ENCODE measurements at places on chromosomes 12 and 14.

- no peak for DNase-seq
Observed at GRCh38 chr12:42893803-42894202, 304.3 kb upstream of the PRICKLE1 start.

- DNase-seq, result no peak
Observed at GRCh38 chr14:68145539-68145938, 326.0 kb downstream of the RAD51B start.

- no peak for DNase-seq
Observed at GRCh38 chr12:27554421-27555186, 30.6 kb downstream of the PPFIBP1 start.

DNA sequence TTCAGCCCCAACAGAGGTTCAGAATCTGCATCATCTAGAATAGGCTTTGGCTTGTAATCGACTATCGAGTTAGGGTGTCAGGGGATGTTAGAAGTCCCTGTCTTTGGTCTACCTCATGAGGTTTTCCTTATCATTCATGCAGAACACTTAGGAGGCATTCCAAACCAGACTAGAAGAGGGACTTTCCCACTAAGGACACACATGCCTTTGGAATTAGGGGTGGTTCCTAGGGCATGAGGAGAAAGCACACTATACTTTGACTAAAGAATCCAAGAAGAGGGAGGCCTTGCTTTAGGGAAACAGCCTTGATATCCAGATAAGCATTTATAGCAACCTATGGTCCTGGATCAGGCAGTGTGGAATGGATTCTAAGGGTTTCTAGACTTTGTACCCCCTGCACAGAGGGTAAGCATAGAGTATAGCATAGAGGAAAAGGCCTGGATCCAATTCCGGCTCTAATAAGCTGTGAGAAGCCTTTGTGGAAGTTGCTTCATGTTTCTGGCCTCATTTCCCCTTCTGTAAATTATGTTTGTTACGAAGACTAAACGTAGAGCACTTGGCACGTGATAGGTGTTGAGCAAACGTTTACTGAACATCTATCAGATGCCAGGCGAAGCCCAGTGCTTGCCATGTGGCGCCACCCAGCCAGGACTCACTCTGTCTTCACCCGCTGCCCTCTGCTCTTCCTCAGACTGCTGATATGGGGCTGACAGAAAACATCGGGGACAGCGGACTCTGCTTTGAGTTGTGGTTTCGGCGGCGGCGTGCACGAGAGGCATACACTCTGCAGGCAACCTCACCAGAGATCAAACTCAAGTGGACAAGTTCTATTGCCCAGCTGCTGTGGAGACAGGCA is 13.2 kb downstream of the ZNF219 start:
- DNase-seq, result no peak

DNA sequence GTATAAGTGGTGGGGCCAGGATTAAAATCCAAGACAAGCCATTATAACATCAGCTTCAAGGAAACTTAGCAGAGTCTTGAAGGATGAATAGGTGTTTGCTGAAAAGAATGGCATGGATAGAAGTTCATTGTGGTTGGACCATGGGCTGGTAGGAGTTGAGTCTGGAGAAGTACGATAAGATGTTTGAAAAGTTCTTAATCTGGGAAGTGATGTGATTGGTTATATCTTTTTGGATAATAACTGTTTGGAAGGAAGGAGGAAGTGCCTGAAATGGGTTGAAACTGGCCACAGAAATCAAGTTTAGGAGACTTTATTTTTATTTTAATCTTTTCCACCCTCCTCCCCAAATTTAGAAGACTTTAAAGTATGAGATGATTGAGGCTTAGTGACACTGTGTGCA is 4.9 kb downstream of the DENR start:
- no peak for DNase-seq

- no peak for DNase-seq
Observed at GRCh38 chr12:49359671-49360070, 7.6 kb upstream of the SPATS2 start.

DNA sequence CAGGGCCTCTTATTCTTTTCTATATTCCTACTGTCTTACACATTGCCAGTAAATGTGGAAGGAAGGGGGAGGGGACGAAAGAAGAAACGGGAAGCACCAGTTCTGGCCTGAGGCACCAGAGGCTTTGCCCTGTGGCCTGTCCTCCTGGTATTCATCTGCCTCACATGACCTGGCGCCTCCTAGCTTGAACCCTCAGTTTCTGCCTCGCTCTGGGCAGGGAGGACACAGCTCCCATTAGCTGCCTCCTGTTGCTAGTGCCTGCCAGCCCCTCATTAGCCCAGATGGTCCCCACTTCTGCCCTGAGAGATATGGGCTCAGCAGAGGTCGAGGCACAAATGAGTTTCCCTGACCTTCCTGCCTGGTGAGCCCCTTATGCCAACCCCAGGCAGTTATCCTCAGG is 3.0 kb upstream of the PLEKHG6 start:
- no peak for DNase-seq
